Breast epithelium (tissue), 4 donors: ENCODE measurements at places on chromosomes 13 and 19. TPM values are rescaled to one million over a fixed set of nuclear protein-coding genes. Genes with fewer than 3 reads are reported as not detected.

SPTBN4 gene
- total RNA-seq, result 1.3 TPM

EBI3 gene
- total RNA-seq, result 8.2 TPM

SLC25A23 gene
- 37.8 TPM for total RNA-seq

NALCN gene
- total RNA-seq, result 12.1 TPM

SIGLEC14 gene
- total RNA-seq, result 5.9 TPM

AMH gene
- total RNA-seq, result not detected

PRKCG gene
- total RNA-seq, result not detected

INAFM1 gene
- 5.3 TPM for total RNA-seq

DAND5 gene
- total RNA-seq, result not detected

TEX26 gene
- not detected for total RNA-seq

DNA sequence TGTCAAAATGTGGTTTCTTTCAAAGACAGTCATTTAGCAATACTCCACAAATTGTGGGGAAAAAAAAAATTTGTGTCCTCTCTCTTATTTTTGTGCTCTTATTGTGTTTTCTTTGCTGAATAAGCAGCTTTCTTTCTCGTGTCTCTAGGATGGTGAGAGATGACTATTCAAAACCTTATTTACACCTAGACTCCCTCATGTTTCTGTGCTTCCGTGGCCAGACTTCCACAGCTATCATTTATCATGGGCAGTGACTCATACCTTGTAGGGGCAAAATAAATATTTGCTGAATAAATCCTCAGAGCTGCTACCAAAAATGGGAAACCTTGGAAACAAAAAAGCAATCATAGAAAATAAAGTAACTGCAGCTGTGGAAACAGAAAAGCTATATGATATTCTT is 204.9 kb upstream of the MIR17HG start:
- DNase-seq, result no peak
- no peaks in the 10 kb centered on the region for H3K4me1 ChIP-seq
- no peak overlapping the region for H3K27ac ChIP-seq
- H3K27me3 ChIP-seq, result no peaks in the 10 kb centered on the region

- H3K27ac ChIP-seq, result no peak overlapping the region
- no peaks in the 10 kb centered on the region for H3K36me3 ChIP-seq
- H3K4me1 ChIP-seq, result no peaks in the 10 kb centered on the region
- no peak for DNase-seq
- H3K27me3 ChIP-seq, result no peaks in the 10 kb centered on the region
Measured at GRCh38 chr13:76848596-76848995, 37.6 kb downstream of the KCTD12 start.

GRCh38 chr13:110625771-110626321 is 10.5 kb downstream of the NAXD start:
- DNase-seq, result no peak
- H3K4me3 ChIP-seq, result no peak overlapping the region
- no peaks in the 10 kb centered on the region for H3K4me1 ChIP-seq
- H3K27me3 ChIP-seq, result no peaks in the 10 kb centered on the region
- H3K27ac ChIP-seq, result no peak overlapping the region

DNA sequence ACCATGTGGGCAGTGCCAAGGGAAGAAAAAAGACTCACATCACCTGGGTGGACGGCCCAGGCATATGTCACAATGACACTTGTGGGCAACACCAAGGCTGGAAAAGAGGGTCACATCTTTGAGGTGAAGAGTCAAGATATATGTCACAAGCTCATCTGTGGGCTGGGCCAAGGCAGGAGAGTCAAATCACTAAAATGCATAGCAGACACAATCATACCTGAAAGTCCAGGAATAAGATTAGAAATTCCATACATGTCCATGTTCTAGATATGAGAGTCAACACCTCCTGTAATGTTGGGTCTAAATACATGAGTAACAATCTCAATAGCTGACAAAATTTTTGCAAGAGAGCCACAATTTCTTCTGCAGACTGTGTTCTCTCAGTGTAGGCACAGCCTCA is 145.0 kb downstream of the ZNF675 start:
- DNase-seq, result no peak
- H3K27me3 ChIP-seq, result no peaks in the 10 kb centered on the region
- H3K4me3 ChIP-seq, result no peak overlapping the region
- H3K4me1 ChIP-seq, result no peaks in the 10 kb centered on the region

DNA sequence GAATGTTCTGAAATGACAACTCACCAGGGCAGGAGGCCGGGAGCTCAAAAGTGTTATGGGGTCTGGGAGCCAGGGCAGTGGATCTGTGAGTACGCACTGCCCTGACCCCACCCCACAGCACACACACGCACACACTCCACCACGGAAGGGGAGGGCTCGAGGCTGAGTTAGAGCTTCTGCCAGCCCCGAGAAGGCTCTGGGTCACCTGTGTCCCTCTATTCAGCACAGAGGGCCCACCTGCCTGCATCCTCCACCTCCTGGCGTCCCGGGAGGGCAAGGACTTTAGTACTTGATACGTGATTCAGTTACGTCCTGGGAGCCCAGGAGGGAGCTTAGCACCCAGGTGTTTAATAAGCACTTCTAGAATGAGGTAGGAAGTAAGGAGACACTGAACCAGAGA is 190.0 kb upstream of the GPR12 start:
- no peak overlapping the region for H3K27ac ChIP-seq
- H3K36me3 ChIP-seq, result no peaks in the 10 kb centered on the region
- no peaks in the 10 kb centered on the region for H3K27me3 ChIP-seq
- H3K4me3 ChIP-seq, result no peak overlapping the region

DNA sequence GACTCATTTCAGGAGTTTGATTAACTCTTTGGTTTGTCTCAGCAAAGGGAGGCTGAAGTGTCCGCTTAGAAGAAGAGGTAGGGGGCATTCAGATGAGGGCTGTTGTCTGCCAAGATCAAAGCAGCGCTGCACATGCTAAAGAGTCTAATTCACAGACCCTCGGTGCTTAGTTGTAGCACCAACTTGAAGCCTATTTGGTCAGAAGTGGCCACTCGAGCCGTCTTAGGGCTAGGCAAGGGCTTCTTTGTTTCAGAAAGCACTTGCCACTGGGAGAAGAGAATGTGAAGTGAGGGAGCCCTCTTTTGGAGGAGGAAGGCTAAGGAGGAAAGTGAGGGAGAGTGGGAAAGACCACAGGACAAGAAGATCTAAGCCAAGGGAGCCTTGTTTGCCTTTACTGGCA is 313.4 kb upstream of the TMTC4 start:
- H3K27ac ChIP-seq, result no peak overlapping the region
- no peaks in the 10 kb centered on the region for H3K27me3 ChIP-seq
- H3K36me3 ChIP-seq, result no peaks in the 10 kb centered on the region
- H3K4me1 ChIP-seq, result no peaks in the 10 kb centered on the region

DNA sequence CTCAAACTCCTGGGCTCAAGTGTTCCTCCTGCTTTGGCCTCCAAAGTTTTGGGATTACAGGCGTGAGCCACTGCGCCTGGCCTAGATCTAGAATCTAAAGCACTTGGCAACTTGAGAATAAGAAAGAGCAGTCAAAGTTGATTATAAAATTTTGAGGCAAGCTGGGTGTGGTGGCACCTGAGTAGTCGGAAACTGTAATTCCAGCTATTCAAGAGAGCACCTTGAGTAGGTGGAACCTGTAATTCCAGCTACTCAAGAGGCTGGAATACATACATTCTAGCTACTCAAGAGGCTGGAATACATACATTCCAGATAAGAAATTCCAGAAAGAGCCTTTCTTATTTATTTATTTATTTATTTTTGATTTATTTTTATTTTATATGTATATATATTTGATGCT is 8.3 kb upstream of the NAA16 start:
- H3K27me3 ChIP-seq, result no peaks in the 10 kb centered on the region
- no peak for DNase-seq
- H3K36me3 ChIP-seq, result no peaks in the 10 kb centered on the region
- H3K27ac ChIP-seq, result no peak overlapping the region
- no peaks in the 10 kb centered on the region for H3K4me1 ChIP-seq
- no peak overlapping the region for H3K4me3 ChIP-seq

GRCh38 chr19:30123119-30123518 is 181.1 kb downstream of the URI1 start:
- no peak overlapping the region for H3K27ac ChIP-seq
- DNase-seq, result no peak
- H3K36me3 ChIP-seq, result no peaks in the 10 kb centered on the region
- H3K4me3 ChIP-seq, result no peak overlapping the region

GRCh38 chr13:109396266-109396665 is 390.1 kb downstream of the IRS2 start:
- H3K27me3 ChIP-seq, result no peaks in the 10 kb centered on the region
- no peaks in the 10 kb centered on the region for H3K36me3 ChIP-seq
- no peak overlapping the region for H3K4me3 ChIP-seq
- no peak overlapping the region for H3K27ac ChIP-seq
- no peak for DNase-seq

DNA sequence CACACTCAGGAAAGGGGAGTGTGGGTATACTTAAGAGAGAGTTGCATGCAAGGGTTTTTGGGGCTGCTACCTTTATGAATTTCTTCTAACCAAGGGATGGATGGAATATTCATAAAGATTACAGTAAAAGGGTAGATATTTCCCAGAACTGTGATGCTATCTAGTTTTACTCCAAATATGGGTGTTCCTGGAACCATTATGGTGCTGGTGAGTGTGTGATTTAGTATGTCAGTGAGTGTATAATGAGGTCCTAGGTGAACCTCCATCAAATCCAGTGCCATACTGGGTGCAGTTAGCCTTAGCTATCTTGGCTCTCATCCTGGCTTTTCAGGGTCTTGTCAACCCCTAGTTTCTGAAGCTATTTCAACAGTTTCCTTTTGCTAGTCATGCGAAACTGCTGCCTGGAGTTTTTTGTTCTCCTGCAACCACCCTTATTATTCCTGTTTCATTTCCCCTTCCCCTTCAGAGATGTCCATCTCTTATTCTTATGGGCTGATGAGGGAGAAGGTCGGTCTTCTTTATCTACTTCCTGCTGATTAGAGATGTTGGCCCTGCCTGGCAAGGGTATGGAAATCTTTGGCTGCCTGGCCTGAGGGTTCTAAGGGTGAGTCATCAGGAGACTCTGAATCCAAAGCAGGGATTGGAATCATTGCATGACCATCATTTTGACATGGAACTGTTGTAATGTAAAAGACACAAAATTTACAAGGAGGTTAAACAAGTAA is 202.3 kb downstream of the NBEA start:
- H3K4me1 ChIP-seq, result no peaks in the 10 kb centered on the region
- DNase-seq, result no peak
- no peaks in the 10 kb centered on the region for H3K36me3 ChIP-seq
- H3K27ac ChIP-seq, result no peak overlapping the region
- H3K27me3 ChIP-seq, result no peaks in the 10 kb centered on the region

GRCh38 chr13:31042049-31042448 is 109.6 kb downstream of the TEX26 start:
- DNase-seq, result no peak
- H3K27ac ChIP-seq, result no peak overlapping the region
- H3K36me3 ChIP-seq, result no peaks in the 10 kb centered on the region
- no peak overlapping the region for H3K4me3 ChIP-seq

- DNase-seq, result no peak
- peak overlapping the region; percentile 95 for H3K27ac ChIP-seq
- peak overlapping the region; percentile 93 for H3K4me3 ChIP-seq
Measured at GRCh38 chr19:12733369-12734214, 892 bp downstream of the TRIR start.

GRCh38 chr13:40983725-40984667 is 35.1 kb downstream of the ELF1 start:
- H3K27ac ChIP-seq, result peak overlapping the region; percentile 80
- peaks cover 9% of the 10 kb centered on the region for H3K4me1 ChIP-seq
- no peaks in the 10 kb centered on the region for H3K27me3 ChIP-seq
- DNase-seq, result no peak
- no peaks in the 10 kb centered on the region for H3K36me3 ChIP-seq

GRCh38 chr19:32068793-32069192 is 276.6 kb upstream of the ZNF507 start:
- H3K4me3 ChIP-seq, result no peak overlapping the region
- H3K4me1 ChIP-seq, result no peaks in the 10 kb centered on the region
- no peak for DNase-seq
- no peaks in the 10 kb centered on the region for H3K27me3 ChIP-seq
- no peaks in the 10 kb centered on the region for H3K36me3 ChIP-seq
- no peak overlapping the region for H3K27ac ChIP-seq

DNA sequence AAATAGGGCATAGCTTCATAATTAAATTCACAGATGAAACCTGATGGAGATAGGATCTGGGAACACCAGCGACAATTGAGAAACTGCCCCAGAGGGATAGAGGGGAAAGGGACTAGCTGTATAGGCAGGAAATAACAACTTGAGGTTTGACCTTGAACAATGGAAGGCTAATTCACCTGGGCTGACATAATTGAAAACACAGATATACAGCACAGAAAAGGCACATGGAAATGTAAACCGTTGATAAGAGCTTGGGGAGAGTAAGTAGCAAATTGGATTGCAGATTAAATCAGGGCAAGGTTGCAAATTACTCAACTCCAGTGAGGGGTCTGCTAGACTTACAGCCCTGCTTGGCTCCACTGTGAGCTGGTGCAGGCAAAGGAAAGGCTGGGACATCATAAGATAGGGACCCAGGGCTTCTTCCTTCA is 246.7 kb downstream of the DLEU7 start:
- H3K27ac ChIP-seq, result no peak overlapping the region
- no peak overlapping the region for H3K4me3 ChIP-seq
- no peaks in the 10 kb centered on the region for H3K27me3 ChIP-seq
- DNase-seq, result no peak

DNA sequence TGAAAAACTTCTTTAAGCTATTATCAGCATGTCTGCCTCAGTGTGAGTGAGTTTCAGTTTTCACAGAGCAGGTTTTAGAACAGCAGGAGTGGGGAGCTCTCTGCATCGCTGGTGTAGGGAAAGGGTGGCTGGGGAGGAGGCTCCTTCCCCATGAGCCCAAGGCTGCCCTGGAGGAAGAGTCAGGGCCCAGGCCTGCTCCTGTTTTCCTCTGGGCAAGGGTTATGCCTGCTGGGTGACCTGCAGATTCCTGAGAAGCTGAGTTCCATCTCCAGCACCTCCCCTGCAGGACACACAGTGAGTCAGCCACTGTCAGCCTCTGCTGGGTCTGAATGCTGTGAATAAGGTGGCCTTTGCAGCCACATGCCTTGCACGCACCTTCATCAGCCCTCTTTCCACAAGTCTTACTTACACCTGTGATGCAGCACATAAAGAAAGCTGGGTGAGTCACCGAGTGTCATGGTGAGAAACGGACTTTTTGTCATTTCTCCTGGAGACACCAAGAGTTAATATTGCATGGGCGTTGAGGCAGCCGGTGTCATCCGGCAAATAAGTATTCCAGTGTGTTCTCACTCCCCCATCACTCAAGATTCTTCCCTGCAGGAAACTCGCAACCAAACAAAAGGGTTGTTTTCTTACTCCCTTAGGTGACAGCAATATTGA is 186.4 kb upstream of the KL start:
- H3K27ac ChIP-seq, result no peak overlapping the region
- H3K27me3 ChIP-seq, result no peaks in the 10 kb centered on the region
- DNase-seq, result no peak
- H3K4me3 ChIP-seq, result peak overlapping the region; percentile 8
- no peaks in the 10 kb centered on the region for H3K4me1 ChIP-seq
- H3K36me3 ChIP-seq, result no peaks in the 10 kb centered on the region

DNA sequence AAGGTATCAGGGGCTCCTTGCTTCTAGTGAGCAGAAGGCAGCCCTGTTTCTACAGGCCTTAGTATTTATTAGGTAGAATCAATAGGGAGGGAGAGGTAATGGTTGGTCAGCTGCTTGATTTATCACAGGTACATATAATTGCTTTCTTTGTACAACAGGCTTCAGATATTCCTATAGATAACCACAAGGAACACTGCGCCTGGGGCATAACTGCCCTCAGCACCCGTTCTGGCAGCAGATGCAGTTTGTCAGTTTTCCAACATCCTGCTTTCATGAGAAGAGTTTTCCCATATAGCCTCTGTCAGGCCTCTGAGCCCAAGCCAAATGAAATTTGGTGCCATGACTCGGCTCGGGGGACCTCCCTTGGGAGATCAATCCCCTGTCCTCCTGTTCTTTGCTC is 12.4 kb upstream of the ZNF486 start:
- H3K4me3 ChIP-seq, result no peak overlapping the region
- H3K27me3 ChIP-seq, result no peaks in the 10 kb centered on the region
- H3K27ac ChIP-seq, result no peak overlapping the region
- DNase-seq, result peak; percentile 36
